ENCODE measurements at places on chromosomes 7 and 10.

- DNase-seq, result no peak
Measured at GRCh38 chr7:114309729-114310128, 104.9 kb upstream of the FOXP2 start.

GRCh38 chr7:128734890-128735289 lies 4.3 kb upstream of the CALU start:
- DNase-seq, result no peak

- no peak for DNase-seq
Measured at GRCh38 chr7:88842201-88842600, 46.7 kb upstream of the TEX47 start.

DNA sequence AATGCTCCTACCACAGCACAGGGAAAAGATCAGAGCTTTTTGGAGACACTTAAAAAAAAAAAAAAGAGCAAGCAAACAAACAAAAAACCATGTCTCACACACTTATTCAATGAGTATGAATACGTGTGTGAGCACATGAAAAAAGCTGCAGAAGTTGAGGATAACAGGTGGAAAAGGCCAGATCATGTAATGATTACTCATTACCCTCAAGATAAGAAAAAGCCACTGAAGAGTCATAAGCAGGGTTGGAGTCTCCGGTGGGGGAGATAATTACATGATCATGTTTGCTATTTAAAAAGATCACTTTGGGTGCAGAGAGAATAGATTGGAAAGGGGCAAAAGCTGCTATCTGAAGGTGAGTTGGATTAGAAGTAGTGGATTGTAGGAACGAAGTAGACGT lies 77.0 kb downstream of the POU6F2 start:
- no peak for DNase-seq

GRCh38 chr10:65903620-65904019 lies 1022.2 kb upstream of the LRRTM3 start:
- DNase-seq, result no peak

- no peak for DNase-seq
Measured at GRCh38 chr7:25858525-25859411, 293.2 kb upstream of the NFE2L3 start.

GRCh38 chr10:85864173-85864549 lies 502.4 kb downstream of the GRID1 start:
- DNase-seq, result no peak

- no peak for DNase-seq
Measured at GRCh38 chr10:126063353-126063791, 167.0 kb downstream of the FANK1 start.

GRCh38 chr10:23096802-23097549 lies 1.6 kb downstream of the MSRB2 start:
- DNase-seq, result no peak

GRCh38 chr10:83625831-83626360 lies 513.4 kb upstream of the GHITM start:
- DNase-seq, result no peak

GRCh38 chr7:152180587-152180986 lies 155.1 kb downstream of the GALNT11 start:
- no peak for DNase-seq

- no peak for DNase-seq
Measured at GRCh38 chr7:101729241-101729883, 88.1 kb upstream of the CUX1 start.

- DNase-seq, result no peak
Measured at GRCh38 chr7:46282155-46282554, 361.1 kb upstream of the IGFBP3 start.

All from activated CD8-positive, alpha-beta memory T cell treated with anti-CD3 and anti-CD28 coated beads for 4 hours (primary cell).